ENCODE measurements at places on chromosomes 6 and 20.
A peak's percentile ranks its signal among the peaks of the same experiment; 100 is the strongest.

- DNase-seq = no peak
Observed at GRCh38 chr6:9112544-9112943, 677.2 kb upstream of the SLC35B3 start.

DNA sequence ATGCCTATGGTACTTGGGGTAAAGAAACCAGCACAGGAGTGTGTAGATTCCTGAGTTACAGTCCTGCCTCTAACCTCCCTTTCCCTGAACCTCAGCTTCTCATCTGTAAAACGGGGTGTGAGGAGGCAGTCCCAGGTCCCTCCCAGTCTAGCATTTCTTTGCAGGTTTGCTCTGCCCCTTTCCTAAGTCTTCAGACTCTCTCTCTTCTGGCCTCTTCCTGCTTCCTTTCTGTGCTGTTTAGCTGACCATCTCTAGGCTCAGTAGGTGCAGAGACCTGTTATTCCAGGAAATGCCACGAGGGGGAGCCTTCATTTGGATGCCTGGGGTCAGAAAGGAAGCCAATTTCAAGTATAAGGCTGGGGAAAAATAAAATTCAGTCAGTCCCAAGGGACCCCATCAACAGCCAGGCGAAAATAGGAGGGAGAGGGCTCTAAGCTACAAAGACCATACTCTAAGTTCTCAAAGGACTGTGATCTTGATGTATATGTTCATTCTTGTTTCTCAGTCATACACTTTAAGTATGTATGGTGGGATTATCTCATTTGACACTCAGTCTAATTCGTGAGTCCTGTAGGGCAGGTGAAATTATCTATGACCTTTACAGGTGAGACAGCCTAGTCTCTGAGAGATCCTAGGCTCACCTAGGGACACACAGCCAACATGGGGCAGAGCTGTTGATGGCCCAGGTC is 89.1 kb downstream of the NCR2 start:
- DNase-seq = peak; percentile 63

- DNase-seq = no peak
Observed at GRCh38 chr20:50913690-50914375, 17.4 kb downstream of the ADNP start.

DNA sequence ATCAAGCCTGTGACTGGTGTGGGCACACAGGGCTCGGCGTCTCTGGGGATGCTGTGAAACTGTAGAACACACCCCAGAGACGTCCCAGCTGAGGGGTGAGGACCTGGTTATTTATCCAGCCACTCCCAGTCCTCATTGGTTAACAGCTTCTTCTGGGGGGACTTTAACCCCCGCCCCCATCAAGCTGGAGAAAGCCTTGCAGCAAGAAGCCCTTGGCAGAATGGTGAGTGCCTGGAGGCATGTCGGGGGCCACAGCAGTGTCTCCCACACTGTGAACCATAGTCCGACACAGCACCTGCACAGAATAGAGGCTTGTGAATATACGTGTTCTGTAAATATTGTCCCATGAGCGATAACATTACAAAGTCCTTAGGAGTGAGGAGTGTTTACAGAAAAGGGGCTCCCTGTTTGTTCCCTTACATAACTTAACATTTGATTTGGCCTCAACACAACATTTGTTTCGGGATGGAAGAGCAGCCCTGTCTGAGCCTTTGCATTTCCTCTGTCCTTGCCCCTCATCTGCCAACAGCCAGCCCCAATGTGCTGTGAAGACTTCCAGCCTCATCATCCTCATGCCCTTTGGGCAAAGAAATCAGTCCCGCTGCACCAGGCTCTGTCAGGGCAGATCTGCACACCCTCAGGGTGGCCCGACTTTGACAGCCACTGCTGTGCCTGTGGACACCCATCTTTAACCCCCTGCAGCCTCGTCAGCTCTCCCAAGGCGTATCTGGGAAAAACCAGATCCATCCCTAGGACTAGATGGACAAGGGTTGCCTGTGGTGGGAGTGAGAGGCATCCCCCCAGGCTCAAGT is 2.2 kb upstream of the RRBP1 start:
- no peak for DNase-seq

- no peak for DNase-seq
Observed at GRCh38 chr6:52388790-52389189, 26.8 kb downstream of the PAQR8 start.

- DNase-seq = no peak
Observed at GRCh38 chr6:40957616-40958492, 81.2 kb downstream of the UNC5CL start.

DNA sequence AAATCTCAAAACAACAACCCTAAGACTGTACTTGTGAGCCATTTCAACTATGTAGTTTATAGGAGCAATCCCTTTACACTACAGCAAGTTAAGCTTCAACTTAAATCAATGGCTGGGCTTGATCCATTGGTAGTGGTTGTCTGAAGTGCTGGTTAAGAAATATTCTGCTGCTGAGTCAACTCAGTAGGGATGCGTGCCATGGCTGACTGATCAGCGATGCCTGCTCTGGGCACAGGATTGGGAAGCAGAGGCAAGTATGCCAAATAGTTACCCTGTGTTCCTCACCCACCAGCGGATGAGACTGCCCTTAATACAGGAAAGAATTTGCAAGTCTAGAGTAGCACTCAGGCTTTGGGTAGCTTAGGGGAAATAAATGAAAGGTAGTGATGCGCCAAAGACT is 41.5 kb downstream of the GCM1 start:
- DNase-seq = no peak

DNA sequence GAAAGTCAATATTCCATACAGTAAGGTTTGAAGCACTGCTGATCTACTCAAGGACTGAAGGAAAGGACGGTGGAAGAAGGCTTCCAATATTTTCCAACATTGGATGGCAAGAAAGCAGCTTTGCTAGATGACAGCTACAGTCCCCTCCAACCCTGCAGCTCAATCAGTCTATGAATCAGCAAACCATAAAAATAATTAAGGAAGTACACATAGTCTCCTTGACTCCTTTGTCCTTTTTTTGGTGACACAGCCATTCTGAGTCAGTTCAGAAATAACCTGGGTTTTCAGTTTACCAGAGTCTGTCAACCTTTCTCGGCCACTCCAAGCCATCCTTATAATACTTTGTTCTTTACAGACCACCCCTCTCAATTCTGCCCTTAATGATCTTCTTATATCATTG is 232.5 kb downstream of the IBTK start:
- no peak for DNase-seq

DNA sequence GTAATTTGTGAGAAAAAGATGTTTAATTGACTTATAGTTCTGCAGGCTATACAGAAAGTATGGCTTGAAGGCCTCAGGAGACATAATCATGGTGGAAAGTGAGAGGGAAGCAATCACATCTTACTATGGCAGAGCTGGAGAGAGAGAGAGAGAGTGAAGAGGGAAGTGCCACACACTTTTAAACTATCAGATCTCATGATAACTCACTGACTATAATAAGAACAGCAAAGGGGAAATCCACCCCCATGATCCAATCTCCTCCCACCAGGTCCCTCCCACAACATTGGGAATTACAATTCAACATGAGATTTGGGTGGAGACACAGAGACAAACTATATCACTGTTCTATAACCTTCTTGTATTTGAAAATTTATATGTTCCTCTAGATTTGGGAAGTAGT is 117.2 kb upstream of the BMP5 start:
- DNase-seq = no peak

DNA sequence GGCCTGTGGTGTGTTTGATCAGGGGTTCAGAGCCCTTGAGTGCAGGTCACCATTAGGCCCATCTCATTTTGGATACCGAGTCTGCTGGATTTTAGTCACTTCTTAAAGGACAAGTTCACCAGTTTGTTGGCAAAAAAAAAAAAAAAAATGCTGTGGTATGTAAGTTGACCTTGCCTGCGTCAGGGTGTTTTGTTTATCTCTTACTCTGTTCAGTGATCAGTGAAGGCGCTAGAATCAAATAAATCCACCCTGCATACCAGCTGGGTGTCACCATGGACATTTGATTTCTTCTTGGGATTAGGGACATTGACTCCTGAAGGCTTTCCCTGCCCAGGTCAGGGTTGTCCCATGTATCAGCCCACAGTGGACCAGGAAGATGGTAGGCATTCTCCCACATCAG is 6.7 kb downstream of the SMOC2 start:
- DNase-seq = no peak

DNA sequence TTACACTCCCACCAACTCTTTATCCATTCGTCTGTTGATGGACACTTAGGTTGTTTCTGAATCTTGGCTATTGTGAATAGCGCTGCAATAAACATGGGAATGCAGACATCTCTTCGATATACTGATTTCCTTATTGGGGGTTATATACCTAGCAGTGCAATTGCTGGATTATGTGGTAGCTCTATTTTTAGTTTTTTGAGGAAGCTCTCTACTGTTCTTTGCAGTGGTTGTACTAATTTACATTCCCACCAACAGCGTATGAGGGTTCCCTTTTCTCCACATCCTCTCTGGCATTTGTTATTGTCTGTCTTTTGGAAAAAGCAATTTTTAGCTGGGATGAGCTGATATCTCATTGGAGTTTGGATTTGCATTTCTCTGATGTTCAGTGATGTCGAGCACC is 4.6 kb upstream of the PFDN4 start:
- no peak for DNase-seq

Measured in stimulated activated CD8-positive, alpha-beta memory T cell treated with anti-CD3 and anti-CD28 coated beads, Interleukin-4, amount 100 ng/mL, for 4 hours (primary cell).